ENCODE measurements at places on chromosomes 5 and 9.

DNA sequence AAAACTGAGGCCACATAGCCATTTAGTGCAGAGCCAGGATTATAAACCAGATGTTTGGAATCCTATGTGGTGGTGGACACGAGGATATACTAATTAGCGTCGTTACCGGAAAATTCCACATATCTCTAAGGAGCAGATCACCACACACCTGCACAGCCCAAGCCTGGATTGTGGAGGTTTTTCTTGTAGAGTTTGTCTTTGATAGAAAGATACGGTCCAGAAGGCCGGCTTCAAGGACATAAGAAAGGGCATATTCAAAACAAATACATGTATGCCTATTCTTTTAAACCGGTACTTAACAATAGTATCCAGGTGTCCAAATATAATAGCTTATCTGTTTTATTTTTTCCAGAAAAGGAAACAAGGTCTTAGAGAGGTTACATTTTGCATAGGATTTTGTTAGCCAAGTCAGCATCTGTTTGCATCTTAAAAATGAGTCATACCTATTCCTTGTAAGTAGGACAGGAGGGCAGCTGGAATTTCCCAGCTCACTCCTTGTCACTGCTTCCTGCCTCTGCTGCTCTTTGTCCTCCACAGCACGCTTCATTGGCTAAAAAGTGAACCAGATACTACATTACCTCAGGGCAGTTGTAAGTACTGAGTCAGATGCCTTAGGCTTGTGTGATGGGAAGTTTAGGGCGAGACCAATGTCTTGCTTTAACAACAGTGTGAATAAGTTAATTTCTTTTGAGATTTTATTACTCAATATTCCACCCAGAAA lies 3.6 kb downstream of the TMC1 start:
- peak; percentile 62 for DNase-seq

- no peak for DNase-seq
Measured at GRCh38 chr9:21585756-21586752, 103.9 kb upstream of the IFNE start.

GRCh38 chr5:91257301-91257700 lies 125.8 kb downstream of the ARRDC3 start:
- no peak for DNase-seq

- no peak for DNase-seq
Measured at GRCh38 chr5:8981016-8981415, 564.9 kb downstream of the SEMA5A start.

DNA sequence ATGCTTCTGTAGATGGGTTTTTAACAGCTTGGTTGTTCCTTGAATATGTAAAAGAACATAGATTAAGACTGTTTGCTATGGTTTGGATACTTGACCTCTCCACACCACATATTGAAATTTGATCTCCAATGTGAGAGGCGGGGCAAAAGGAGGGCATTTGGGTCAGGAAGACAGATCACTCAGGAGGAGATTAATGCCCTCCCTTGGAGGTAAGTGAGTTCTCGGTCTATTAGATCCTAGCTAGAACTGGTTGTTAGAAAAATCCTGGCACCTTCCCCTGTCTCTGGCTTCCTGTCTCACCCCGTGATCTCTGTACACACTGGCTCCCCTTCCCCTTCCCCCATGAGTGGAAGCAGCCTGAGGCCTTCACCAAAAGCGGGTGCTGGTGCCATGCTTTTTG lies 281.1 kb upstream of the ANKRD55 start:
- DNase-seq = no peak

DNA sequence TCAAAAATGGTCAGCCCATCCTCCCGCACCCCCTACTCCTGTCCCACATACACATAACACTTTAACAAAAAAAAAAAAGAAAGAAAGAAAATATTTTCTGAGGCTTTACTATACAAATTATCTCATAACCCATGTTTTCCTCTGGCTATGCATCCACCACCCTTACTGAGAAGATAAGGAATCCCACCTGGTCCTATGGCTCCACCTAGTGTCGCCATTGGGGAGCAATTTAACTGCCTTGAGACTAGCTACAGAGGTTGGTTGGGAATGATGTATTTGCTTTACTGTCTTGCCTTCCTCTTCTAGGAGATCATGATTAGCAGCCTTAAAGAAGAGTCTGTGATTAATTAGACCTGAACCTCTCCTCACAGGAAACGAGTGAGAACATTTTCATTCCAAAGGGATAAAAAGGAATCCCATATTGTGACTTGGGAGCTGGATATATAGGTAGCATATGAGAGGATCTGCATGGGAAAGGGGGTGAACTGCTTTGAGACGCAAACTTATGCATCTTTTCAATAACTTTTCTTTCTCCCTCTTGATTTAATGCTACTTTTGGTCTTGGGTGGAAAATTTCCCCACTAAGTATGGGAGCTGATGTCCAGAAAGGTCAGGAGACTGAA lies 77.7 kb upstream of the SELENOP start:
- peak; percentile 66 for DNase-seq

DNA sequence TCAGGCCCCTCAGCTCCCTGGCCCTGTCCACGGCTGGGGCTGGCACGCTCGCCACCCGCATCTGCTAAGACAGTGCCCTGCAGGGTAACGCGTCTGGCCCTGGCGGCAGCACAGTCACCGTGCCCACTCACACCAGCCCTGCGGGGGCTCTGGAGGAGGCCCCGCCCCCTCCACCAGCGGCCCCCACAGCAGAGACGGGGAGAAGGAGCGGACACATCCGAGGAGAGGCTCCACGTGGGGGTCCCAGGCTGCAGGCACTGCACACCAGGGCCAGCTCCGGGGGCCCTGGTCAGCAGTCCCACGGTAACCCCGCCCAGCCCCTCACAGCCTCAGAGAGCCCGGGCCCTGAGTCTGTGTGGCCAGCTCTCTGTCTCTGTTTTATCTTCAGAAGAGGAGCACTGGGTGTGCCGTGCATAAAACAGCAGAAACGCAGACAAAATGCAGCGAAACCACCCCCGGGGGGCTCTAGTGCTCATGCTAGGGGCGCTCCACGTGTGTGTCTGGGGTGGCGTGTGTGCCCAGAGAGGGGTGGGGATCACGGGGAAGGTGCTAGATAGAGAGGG lies 47.5 kb upstream of the NRARP start:
- DNase-seq = no peak

DNA sequence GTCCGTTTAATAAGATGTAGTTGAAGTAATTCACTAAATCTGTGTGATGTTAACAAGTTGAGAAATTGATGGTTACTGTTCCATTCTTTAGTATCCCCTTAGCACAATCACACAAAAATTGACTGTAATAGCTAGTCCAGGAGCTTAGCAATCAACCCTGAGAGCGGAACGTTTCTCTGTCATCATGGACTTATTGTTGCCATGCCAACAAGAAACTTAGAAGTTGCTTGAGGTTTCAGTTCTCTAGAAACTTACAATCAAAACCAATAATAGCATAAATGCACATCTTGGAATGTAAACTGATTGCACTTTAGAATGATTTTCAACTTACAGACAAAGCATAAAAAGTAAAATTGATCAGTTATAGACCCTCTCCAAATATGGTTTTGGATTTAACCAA lies 125.4 kb upstream of the ANKH start:
- DNase-seq = no peak

GRCh38 chr9:18857334-18857733 lies 175.7 kb downstream of the SAXO1 start:
- no peak for DNase-seq

GRCh38 chr5:179190851-179191505 lies 130.8 kb downstream of the ZNF354C start:
- no peak for DNase-seq

- no peak for DNase-seq
Measured at GRCh38 chr9:77224746-77225312, 47.5 kb downstream of the VPS13A start.

DNA sequence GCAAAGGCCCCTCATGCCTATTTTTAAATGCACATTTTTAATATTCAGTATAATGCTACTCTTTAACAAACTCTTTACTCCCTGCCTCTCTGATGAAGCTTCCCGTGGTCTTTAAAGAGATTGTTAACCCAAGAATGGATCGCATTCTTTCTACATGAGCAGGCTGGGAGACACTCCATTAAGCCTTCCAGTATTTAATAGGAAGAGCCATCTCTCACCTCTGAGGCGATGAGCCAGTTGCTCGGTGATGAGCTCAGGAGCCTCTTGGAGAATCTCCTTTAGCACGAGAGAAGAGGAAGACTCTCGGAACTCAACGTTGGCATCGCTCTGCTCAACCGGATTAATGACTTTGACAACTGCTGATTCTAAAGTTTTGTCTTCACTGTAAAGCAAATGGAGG lies 59.6 kb downstream of the PRUNE2 start:
- no peak for DNase-seq

GRCh38 chr5:170863646-170864045 lies 1.8 kb downstream of the RANBP17 start:
- DNase-seq = no peak

DNA sequence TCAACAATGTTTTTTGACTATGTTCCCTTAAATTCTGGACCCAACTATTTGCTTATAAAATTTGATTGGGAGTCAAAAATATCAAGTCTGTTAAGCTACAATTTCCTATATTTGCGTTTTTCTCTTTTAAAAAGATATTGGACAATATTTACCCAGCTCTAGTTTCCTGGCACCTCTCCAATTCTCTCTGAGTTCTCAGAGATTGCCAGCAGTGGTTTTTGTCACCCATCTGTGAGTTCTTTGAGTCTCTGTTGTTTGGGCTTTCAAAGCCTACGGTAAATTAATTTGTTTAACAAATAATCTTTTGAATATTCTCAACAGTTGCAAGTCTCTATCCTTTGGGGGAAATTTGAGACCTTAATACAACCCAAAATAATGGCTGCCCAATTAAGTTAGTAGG lies 174.2 kb upstream of the PUM3 start:
- DNase-seq = no peak

GRCh38 chr5:100789694-100790093 lies 113.4 kb downstream of the ST8SIA4 start:
- DNase-seq = peak; percentile 55

GRCh38 chr5:57072218-57072892 lies 101.5 kb upstream of the GPBP1 start:
- DNase-seq = no peak

DNA sequence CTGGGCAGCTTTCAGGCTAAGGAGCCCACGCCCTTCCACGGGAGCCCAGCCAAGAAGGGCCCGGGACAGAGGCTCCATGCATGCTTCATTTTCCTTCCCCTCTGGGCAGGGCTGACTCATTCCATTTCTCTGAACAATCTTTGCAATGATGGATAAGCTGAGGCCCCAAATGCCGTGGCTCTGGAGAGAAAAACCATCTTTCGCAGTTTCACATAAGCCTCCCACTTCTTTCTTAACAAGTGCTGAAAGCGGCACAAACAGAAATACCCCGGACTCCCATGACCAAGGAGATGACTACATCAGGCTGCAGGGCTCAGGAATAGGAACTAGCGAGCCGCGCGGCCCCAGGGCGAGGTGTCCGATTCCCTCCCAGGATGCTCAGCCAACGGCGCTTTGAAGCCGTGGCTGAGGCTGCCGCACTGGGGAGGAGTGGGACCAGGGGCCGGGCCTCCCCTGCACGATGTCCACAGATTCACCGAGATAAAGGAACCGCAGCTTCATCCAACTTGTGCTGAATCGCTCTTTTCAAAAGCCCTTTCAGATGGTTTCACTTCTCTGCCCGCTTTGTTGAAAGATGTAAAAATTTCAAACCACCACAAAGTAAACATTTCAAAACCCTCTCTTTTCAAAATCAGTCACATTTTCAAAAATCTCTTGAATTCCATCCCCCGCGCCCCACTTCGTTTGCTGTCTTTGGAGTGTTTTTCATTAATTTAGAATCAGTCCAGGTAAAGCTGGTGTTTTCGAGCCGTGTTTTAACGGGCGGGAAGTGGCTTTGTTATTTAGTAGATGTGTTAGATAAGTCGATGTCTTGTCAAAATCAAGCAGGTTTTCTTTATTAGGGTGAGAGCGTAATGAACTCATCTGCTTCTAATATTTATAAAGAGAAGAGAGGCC lies 96.5 kb upstream of the LMX1B start:
- DNase-seq = peak; percentile 81

GRCh38 chr9:4832786-4833579 lies 40.2 kb downstream of the RCL1 start:
- DNase-seq = peak; percentile 92

- no peak for DNase-seq
Measured at GRCh38 chr5:117299936-117300328, 725.3 kb upstream of the SEMA6A start.

GRCh38 chr9:126615245-126615790 lies 1.6 kb downstream of the LMX1B start:
- DNase-seq = peak; percentile 58
